A172 (cell line): ENCODE measurements at places on chromosomes 6 and 20.
A peak's percentile ranks its signal among the peaks of the same experiment; 100 is the strongest.

DNA sequence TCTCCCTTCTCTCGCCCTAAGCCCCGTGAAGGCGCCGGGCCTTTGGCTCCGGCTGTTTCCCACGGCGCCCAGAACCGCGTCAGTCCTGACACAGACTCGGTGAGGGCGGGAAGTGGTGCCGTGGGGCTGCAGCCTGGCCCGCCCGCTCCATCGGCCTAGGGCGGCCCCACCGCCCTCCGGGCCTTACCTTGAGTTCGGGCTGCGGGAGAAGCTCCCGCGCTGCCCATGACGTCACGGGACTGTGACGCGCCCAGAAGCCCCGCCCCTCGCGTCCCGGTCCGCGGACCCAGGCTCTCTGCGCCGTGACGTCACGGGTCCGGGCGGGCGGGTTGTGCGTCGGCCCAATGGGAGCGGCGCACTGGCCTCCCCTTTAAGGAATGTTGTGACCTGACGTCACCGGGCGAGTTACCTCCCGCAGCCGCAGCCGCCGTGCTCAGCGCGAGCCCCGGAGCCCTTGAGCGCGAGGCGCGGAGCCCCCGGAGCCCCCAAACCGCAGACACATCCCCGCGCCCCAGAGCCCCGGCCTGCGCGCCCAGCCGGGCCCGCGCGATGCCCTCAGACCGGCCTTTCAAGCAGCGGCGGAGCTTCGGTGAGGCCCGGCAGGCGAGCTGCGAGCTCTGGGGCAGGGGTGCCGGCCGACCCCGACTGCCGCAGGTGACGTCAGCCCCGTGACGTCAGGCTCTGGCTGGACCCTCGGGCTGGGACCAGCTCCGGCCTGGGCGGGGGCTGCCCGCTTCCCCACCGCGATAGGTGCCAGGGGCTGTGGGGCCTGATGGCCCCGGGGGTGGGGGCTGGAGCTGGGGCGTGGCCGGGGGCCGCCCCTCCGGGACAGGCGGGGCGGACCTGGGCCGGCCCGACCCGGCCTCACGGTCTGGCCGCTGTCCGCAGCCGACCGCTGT lies at the start of gene MAP1LC3A:
Gene MAP1LC3A (plus strand): TSS at position 399 of the 899 bp plus-strand sequence. CDS start 151 bp downstream, at position 550.
- peak; percentile 89 for DNase-seq

DNA sequence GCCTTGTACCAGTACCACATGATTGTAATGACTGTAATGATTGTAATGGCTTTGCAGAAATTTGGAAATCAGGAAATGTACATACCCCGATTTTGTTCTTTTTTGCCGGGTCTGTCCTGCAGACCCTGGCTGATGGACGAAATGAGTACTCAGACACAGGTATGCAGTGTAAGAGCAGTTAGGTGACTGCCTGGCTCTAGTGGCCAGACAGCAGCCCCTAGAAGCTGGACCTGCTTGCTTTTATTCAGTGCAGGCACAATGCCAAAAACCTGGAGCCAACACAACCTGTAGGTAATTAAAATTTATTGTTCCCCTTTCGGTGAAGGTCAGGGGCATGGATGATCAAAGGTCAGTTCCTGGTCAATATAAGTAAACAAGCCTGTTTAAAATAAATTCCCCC lies 346.0 kb downstream of the NKAIN2 start:
- no peak for DNase-seq

GRCh38 chr6:26183581-26184366 lies 96.5 kb downstream of the HFE start:
- DNase-seq: peak; percentile 89

DNA sequence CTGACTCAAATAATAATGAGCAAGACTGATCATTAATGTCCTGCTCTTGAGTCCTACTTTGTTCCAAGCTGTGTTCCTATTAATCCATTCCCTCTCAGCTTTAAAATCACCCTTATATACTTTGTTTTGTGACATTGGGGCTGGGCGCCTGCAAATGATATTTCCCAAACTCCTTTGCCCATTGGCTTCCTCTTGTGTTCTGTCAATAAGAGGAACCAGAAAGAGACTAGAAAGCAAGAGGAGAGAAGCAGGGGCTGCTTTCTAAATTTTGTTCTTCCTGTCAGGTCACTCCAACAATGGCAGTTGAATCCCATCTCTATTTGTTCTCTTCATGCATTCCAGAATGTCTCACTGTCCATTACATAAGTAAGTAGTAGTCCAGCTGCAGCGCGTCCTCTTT lies 21.6 kb upstream of the TRIM27 start:
- no peak for DNase-seq

DNA sequence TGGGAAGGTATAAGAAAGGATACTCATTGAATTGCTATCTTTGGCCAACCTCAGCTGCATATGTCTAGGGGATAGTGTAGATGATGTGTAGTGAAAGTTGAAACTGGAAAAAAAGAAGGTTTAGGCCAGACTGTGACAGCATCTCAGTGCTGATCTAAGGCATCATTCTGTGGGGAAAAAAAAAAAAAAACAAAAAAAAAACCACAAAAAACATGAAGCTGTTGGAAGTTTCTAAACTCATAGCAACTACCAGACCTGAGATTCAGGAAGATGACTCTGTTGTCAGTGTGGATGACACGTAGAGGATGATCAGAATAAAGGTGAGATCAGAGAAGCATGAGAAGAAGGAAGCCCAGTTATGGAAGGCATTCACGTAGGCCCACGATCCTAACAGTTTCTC lies 100.8 kb upstream of the CNKSR3 start:
- no peak for DNase-seq

DNA sequence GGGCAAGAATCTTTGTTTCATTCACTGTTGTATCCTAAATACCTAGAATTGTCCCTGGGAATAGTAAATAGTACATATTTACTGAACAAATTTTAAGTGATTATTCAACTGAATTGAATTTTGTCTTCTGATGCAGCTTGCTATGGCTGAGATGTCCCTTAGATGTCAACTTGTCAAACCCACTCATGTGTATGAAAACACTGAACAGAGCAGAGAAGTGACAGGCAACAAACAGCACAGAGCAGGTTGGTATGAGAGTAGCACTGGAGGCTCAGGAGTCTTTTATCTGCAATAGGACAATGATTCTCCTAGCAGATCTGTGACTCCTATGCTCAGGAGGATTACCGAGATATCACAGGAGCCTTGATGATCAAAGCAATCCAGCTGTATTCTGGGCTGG lies 540.1 kb upstream of the CHD6 start:
- no peak for DNase-seq

GRCh38 chr6:157274471-157275226 lies 48.7 kb downstream of the TMEM242 start:
- DNase-seq: peak; percentile 26

DNA sequence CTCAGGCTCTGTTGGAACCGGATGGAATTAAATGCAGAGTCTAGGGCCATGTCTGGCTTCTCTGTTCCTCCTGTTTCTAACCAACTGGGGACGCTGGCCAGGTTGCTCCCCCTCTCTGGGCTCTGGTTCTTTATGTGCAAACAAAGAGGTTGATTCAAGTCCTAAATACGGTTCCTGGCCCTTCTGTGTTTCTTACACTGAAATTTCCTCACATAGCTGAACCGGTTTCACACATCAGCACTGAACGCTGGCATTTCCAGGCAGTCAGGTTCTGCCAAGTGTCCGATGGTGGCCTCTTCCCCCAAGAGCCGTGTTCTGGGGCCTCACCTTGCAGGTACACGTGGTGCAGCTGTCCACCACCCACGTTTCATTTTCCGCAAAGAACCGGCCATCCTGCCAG lies 13.5 kb downstream of the THBS2 start:
- DNase-seq: no peak

DNA sequence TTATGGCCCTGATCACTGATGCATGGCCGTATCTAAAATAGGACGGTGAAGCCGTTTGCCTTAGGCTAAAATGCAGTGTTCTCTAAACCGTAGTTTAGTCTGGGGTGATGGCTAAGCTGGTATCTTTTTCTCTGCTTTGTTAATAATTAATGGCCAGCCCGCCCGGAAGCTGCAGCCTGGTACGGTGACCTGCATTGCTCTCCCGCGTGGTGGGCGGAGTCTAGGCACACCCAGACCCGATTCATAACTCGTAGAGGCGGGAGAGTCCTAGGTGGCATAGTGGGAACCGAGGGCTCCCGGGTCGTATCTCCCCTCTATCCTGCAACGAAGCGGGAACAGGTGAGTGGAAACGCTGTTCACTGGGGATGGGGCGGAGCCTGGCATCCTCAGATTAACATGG lies 5.5 kb downstream of the CDH4 start:
- no peak for DNase-seq

GRCh38 chr6:132865364-132865763 lies 51.0 kb downstream of the RPS12 start:
- no peak for DNase-seq

GRCh38 chr20:35329435-35330139 lies 37.4 kb upstream of the FAM83C start:
- DNase-seq: peak; percentile 67

- peak; percentile 96 for DNase-seq
These were observed 30.0 kb upstream of the AKIRIN2 start for GRCh38 chr6:87731818-87732661.

DNA sequence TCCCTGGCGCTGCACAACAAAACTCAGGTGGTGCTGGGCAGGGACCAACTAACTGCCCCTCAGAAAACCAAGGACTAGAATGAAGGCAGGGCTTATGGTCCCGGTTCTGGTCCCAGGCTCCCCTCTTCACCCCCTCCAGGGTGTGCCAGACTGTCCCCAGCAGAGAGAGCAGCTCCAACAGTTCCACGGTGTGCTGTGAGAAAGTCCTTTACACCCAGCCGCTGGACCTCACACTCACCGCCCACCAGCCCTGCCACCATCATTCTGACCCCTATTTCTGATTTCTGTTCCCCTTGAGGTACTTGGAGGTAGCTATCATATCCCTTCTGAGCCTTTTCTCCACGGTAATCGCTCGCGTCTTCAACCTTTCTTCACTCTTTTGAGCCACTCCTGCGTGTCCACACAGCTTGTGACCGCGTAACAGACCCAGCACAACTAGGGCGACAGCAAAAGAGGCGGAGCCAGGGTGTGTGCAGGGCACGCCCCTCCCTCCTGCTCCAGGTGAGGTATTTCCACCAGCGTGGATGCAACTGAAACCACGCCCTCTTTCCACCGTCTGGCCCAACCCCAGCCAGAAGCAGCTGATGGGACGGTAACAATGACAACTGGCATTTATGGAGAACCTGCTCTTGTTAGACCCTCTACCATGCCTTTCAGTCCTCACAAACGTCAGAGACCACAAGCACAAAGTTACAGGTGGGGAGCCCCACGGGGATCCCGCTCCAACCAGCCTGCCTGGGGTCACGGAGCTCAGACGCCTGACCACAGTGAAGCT lies 2.3 kb downstream of the PXDC1 start:
- DNase-seq: peak; percentile 16

DNA sequence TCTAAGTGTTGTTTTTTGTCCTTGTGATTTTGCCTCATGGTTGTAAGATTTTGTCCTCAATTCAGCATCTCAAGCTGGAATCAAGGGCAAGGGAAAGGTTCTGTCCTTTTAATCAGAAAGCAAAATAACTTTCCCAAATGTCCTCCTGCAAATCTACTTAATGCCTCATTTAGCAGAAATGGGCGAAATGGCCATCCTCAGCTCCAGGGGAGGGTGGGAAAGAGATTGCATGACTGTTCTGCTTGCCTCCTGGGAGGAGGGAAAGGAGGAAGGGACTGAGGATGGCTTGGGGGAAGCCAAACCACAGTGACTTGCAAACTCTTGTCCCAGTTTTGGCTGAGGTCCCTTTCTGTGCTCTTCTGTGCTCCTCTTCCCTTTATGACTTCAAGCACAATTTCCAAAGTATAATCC lies 43.4 kb downstream of the TNFAIP3 start:
- no peak for DNase-seq

DNA sequence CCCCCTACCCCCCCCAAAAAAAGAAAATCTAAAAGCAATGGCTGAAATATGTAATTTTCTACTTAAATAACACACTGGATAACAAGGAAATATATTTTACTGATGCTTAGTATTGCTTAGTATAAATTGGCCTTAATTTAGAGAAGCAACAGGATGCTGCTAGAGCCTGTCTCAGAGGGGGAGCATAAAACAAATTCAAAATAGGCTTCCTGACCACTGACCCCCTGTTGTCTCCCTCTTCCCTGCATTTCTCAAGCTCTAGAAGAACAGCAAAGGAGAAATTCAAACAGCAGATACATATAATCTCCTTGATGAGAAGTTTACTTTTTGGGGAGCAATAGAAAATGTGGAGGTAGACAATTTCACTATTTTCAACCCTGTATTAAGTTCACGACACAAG lies 631.1 kb upstream of the GJE1 start:
- DNase-seq: no peak

DNA sequence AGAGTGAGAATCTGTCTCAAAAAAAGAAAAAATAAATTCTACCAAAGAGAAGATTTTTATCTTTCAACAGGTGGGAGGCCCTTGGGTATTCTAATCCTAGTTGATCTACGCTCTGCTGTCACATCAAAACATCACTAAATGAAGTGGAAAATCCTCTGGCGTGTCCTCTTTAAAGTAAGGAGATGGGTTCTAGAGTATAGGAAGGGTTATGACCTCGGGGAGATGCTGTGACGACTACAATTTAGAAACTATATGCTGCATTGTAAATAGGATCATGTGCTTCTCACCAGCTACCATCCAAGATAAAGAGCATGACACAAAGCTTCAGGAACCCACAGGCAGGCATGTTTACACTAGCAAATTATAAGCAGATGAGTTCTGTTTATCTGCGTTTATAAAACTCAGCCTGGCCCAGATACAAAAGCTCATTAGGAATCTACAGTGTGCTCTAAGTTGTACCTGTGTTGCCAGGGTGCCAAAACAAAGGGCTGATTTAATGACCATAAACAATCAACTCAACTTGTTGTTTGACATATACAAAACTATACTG lies 197.1 kb upstream of the PLN start:
- DNase-seq: no peak

GRCh38 chr6:108559884-108560462 lies 744 bp upstream of the FOXO3 start:
- DNase-seq: peak; percentile 72

- no peak for DNase-seq
These were observed 141.6 kb upstream of the DTNBP1 start for GRCh38 chr6:15804164-15805154.

DNA sequence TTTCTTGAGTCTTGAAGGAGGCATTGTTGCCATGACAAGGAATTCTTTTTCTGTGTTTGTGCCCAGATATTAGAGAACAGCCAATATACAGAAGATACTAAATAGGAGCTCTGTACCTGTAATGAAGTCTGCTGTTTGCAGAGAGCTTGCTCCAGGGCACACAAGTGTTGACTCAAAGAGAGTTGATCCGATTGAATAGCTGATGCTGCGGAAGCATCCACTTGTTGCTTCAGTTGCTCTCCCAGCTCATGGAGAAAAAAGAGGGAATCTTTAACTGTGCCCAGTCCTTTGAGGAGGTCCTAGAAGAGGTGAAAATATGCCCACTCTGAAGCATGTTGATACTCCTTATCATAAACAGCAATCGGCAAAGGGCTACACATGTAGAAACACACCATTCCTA lies 411.4 kb downstream of the ESR1 start:
- no peak for DNase-seq

- DNase-seq: no peak
These were observed 30.6 kb upstream of the LY86 start for GRCh38 chr6:6557886-6558285.

GRCh38 chr6:27805347-27805746 lies 106.8 kb downstream of the OR2B2 start:
- DNase-seq: no peak

- no peak for DNase-seq
These were observed 94.3 kb upstream of the NKX2-2 start for GRCh38 chr20:21607971-21608725.

- DNase-seq: no peak
These were observed 117.8 kb upstream of the NXT1 start for GRCh38 chr20:23232679-23233308.
